Esophagus squamous epithelium (tissue), 5 donors: ENCODE measurements at places on chromosomes 12 and 14.

GRCh38 chr12:52243259-52243855 is 10.3 kb downstream of the KRT7 start:
- no peak for DNase-seq

GRCh38 chr12:26152507-26153102 is 27.8 kb upstream of the BHLHE41 start:
- no peak for DNase-seq

- no peak for DNase-seq
Observed at GRCh38 chr14:68539241-68539737, 253.6 kb downstream of the ZFP36L1 start.

DNA sequence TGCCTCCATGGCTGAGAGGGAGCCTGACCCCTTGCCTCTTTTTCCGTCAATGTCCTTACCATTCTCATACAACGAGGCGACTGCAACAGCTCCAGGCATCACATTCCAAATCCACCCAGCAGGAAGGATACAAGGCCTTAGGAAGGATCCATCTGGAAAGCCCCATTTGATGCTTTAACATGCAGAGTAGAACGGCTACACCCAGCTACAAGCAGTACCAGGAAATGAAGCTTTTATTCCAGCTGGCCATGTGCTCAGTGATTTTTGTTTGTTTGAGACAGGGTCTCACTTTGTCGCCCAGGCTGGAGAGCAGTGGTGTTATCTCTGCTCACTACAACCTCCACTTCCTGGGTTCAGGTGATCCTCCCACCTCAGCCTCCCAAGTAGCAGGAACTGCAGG is 124.8 kb downstream of the TMEM132D start:
- DNase-seq, result no peak

- DNase-seq, result no peak
Observed at GRCh38 chr14:72603639-72604038, 290.3 kb downstream of the DPF3 start.

- DNase-seq, result no peak
Observed at GRCh38 chr14:33755358-33755757, 195.5 kb downstream of the EGLN3 start.

GRCh38 chr12:48924617-48925303 is 532 bp downstream of the FKBP11 start:
- no peak for DNase-seq

DNA sequence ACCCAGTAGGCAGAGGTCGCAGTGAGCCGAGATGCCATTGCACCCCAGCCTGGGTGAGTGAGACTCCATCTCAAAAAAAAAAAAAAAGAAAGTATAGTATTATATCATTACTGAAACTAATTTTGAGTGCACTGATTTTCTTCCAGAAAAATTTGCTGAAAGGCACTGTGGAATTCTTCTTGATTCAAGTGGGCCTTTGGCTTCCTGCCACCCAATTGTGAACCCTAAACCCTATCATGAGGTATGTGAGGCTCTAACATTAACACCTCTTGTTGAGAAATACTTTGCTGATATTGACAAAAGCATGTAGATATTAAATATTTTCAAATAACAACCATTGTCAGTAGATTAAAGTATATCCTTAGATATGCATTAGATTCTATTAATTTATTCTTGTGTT is 211.2 kb downstream of the LRRK2 start:
- no peak for DNase-seq

- no peak for DNase-seq
Observed at GRCh38 chr12:109723311-109723881, 9.8 kb downstream of the FAM222A start.

GRCh38 chr12:54419088-54419887 is at the start of gene ITGA5:
ITGA5 (minus strand) TSS chr12:54419266; CDS start chr12:54419198, 68 bp downstream.
- no peak for DNase-seq

DNA sequence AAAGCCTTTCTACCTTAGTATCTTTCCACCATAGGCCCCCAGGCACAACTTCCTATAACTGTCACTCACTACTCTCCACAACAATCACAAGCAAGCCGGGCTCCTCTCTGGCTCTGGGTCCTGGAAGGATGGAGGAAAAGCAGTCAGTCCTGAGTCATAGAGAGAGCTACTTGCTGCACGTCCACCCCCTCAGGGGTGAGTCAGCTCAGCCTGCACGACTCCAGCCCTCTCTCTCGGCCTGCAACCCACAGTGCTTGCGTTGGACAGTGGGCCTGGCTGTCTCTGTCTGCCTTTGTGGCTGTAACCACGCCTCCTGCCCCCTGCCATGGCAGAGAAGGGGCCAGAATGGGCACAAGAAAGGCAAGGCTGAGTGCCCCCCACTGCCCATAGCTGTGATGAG is 154.1 kb upstream of the FKBP4 start:
- no peak for DNase-seq

DNA sequence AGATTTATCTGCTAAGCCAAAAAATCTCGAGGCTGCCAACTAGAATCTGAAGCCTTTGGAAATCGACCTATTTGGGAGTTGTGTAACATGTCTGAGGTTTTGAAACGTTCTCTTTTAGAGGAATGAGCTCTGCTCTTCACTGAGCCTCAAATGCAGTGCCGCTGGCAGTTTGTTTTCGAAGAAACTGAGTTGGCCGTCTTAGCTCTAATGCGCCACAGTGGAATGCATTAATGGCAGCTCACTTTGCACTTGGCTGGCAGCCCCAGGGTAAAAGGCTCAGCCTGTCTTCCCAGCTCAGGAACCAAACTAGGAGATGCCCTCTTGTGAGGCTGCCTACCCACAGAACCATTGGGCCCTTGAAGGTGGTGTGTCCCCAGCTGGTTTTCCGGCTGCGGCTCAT is 53.8 kb downstream of the SFSWAP start:
- DNase-seq, result no peak

GRCh38 chr12:132604151-132604618 is 6.2 kb downstream of the LRCOL1 start:
- DNase-seq, result no peak

- DNase-seq, result no peak
Observed at GRCh38 chr12:20704860-20705259, 9.7 kb downstream of the SLCO1C1 start.

DNA sequence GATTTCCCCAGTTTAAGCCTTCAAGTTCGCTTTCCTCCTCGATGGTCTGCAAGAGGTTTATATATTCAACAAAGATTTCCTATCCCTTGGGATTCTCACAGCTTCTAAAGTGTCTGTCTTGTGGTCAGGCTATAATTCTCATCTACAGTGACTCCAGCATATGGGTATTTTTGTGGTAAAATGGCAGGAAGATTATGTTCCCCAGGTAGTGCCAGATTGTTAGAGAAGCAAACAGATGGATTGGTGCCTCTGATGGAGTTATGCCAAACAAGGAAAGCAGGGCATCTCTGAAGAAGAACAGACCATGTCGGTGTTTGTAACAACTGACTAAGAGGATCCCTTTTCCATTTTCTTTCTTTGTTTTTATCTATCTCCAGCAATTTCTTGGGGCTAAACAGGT is 5.5 kb upstream of the CCDC175 start:
- DNase-seq, result no peak
